Right renal pelvis (tissue), 4 donors: ENCODE measurements at places on chromosomes 7 and 10. TPM values are rescaled to one million over a fixed set of nuclear protein-coding genes. Genes with fewer than 3 reads are reported as not detected.

DNA sequence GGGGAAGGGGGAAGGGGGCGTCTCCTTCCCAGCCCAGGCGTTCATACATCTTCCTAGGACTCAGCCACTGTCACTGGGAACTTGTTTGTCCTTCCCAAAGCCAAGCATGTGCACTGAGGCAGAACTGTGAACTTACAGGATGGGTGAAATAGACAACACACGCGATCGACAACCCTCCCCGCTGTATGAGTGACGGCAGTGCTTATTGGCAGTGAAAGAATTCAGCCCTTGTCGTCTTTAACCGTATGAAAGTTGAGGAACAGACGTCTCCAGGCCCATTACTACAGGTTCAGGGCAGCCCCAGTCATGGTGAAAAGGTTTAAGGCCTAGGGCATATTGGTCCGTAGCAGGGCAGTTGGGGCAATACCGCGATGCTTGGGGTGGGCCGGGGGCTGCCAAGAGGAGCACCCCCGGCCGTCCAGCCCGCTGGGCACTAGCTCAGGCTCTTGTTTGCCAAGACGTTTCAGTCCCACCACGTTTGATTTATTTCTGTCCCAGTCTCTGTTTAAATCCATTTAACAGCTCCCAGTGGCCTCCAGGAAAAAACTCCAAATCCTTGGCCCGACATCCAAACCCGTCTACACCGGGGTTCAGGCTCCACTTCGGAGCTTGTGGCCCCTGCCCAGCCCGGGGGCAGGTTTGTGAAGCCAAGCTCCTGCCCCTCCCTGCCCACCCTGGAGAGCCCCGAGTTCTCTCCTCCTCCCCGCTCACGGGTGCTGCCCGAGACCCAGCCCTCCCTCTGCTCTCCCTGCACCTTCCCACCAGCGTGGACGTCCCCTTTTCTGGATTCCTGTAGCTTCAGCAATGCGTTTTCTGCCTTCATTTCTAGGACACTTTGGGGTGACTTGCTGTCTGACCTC is 159.8 kb downstream of the DNAJB6 start:
- DNase-seq = no peak

EGFR gene
- polyA plus RNA-seq = 27.3 TPM

TCAF2 gene
- 2.9 TPM for polyA plus RNA-seq

GRCh38 chr10:44205067-44205466 is 179.8 kb downstream of the CXCL12 start:
- no peak for DNase-seq

GRCh38 chr7:3568516-3568915 is 267.5 kb downstream of the SDK1 start:
- no peak for DNase-seq

OR2A1 gene
- polyA plus RNA-seq = 1.1 TPM

DNA sequence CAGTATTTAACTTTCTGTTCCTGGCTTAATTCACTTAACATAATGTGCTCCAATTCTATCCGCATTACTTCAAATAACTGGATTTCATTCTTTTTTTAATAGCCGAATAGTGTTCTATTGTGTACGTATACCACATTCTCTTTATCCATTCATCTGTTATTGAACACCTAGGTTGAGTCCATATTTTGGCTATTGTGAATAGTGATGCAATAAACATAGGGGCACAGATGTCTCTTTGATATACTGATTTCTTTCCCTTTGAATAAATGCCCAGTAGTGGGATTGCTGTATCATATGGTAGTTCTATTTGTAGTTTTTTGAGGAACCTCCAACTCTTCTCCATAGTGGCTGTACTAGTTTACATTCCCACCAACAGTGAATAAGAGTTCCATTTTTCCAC is 25.5 kb upstream of the TSPAN33 start:
- DNase-seq = no peak

DNA sequence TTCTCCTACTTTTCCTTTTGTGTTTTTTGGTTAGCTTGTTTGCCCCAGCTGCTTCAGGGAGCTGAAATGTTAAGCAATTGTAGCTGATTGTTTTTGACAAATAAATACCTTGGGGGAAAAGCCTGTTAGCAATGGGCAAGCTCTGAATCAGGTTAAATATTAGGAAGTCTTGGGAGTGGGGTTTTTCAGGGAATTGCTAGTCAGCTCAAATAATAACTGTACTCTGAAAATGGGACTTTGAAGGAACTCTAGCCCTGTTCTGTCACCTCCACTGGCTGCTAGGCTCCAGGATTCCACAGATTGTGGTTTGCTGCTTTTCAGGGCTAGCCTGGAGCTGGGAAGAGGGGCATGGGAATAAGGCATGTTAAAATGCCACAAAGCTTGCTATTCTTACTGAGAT is 39.5 kb downstream of the ADK start:
- DNase-seq = no peak

DNA sequence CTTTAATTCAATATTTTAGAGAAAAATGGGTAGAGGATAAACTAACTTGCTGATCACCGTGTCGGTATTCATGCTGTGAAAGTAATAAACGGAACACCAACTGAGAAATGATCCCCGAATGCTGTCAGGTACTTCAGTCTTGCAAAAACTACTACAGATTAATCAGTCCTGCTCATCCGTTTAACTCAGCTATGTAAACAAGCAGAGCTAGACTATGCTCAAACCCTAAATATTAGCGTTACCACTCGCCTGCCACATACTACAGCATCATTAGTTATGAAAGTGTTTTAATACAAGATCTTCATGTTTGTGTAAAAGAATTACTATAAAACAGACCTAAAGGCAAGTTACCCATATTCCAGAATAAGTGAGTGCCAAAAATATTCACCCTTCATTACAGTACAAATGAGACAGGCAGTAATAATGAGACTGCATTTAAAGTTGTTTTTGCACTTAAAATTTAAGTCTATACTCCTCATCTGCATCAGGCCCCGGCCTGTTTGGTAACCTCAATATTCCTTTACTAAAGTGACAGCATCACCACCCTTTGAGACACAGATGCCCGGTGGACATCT is 952 bp downstream of the DNMBP start:
- no peak for DNase-seq

ADRA2A gene
- polyA plus RNA-seq = 3.4 TPM

DNA sequence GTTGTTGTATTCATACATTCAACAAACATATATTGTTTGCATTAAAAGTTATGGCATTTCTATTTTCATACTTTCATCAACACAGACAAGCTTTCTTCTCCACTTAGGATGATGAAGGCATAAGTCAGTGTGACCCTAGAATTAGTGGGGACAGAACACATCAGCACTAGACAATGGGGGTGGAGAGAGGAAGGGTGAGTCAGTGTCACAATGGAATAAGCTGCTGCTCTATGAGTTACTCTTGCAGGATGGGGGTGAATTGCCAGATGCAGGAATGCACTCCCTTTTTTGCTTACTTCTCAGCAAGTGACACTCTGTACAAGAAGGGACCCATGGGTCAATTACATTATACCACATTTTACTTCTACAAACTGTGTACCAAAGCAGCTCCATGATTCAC is 74.0 kb downstream of the DGKI start:
- DNase-seq = no peak

ASZ1 gene
- polyA plus RNA-seq = not detected

DNA sequence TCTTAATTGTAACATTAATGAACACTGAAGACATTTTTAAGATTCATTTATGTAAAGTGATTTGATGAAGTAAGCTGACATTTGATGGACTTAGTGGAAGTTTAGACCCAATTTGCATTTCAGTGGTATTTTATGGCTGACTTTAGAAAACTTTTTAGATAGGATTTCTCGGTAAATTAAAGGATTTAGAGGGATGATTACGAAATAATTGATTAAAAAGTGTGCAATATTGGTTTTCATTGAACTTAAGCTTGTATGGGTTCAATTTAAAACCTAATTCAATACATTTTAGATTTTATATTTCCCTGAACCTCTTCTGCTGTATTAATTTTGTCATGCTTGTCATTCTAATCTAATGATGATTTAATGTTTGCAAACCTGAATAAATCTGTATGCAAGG is 135.1 kb downstream of the SDK1 start:
- DNase-seq = no peak

DNA sequence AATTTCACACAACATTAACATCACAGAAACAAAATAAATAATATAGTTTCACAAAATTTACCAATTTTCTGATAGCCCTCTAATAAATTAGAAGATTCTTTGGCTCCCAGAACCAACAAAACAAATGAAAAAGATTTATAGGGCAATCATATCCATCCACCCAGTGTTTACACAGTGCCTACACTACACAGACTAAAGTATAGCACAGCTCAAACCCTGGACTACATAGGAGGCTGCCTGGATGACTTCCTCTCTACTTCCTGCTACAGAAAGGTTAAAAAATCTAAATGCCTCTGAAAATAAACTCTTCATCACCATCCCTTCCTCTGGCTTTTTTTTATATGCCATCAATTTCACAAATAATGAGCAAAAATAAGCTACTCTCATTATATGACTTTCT is 28.4 kb downstream of the MPP7 start:
- DNase-seq = no peak

CCDC146 gene
- 24.8 TPM for polyA plus RNA-seq

VPS37D gene
- 15.5 TPM for polyA plus RNA-seq

DNA sequence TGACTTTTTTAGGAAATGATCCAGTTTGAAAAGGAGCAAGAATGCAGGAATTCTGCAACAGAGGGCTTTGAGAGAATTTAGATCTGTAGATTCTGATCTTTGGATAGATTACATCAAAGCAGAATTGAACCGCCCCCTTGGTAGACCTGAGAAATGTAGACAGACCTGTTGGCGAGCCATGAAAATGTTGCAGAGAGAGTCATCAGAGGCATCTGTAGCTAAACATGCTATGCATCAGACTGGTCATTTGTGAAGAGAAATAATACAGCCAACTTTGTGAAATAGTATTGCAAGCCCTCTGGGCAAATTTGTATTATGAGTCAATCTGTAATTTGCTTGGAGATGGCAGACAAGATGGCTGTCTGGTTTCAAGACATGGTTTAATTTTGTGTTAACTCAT is 4.3 kb upstream of the C1GALT1 start:
- DNase-seq = no peak

DNA sequence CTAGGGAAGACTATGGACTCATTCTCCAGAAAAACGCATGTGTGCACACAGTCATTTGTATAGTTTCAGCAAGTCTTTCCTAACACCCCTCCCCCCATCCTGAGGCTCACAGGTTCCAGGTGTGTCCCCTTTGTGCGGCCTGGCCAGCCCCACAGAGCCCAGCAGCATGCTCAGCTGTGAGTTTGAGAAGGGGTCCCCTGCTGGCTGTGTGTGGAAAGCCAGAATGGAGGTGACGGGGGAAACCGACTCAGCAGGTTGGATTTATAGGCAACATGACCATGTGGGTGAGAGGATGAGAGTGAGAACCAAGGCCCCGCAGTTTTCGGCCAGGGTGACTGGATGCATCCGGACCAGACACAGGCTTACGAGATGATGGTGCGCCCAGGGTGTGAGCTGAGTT is 9.9 kb downstream of the PTPRE start:
- DNase-seq = no peak

DNA sequence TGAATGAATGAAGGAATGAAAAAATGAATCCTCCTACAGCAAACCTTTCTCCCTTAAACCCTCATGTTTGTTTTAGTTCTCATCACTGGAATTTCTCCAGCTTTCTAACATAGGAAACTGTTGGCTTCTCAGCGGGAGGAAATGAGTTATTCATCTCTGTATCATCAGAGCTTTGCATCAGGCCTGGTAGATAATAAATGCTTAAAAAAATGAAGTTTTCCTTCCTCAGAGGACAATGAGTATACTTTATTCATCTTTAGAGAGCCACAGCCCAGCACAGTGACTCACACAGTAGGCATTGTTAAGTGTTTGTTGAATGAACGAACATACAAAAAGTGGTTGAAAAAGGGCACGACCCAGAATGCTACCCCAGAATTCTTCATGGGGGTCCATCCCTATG is 62.6 kb downstream of the COL13A1 start:
- DNase-seq = no peak

GRCh38 chr7:68409851-68410250 is 1188.4 kb upstream of the AUTS2 start:
- no peak for DNase-seq

AKR1D1 gene
- polyA plus RNA-seq = 0.07 TPM

RHOBTB1 gene
- 69.5 TPM for polyA plus RNA-seq

GPER1 gene
- polyA plus RNA-seq = 6.4 TPM

- no peak for DNase-seq
These were observed 7.8 kb upstream of the BHLHA15 start for GRCh38 chr7:98203261-98203963.

DNA sequence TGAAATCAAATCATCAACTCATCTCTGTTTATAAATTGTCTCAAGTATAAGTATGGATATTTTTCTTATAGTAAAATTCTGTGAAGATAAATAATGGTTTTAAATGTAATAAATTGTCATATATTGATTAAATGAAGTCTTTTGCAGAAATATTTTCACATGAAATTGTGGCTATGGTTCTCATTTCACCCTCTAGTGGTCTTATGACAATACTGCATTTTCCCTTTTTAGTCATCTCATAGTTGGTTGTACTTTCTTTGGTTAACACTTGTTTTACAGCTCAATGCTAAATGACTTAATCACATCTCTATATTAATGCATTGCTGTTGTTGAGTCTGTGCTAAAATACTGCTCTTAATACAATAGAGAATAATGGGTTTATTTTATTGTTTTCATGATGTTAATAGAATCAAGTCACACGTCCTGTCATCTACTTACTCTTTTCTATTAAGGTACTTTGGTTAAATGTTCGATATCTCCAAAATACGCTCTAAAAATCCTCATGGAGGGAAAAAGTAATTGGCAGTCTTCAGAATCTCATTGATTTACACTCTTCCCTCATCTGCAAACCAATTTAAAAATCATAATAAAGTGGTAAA is 38.0 kb upstream of the CACNA2D1 start:
- DNase-seq = no peak

GRCh38 chr10:121179006-121179405 is 327.8 kb downstream of the WDR11 start:
- no peak for DNase-seq

STEAP1 gene
- polyA plus RNA-seq = 13.6 TPM

TUBAL3 gene
- polyA plus RNA-seq = not detected

DNA sequence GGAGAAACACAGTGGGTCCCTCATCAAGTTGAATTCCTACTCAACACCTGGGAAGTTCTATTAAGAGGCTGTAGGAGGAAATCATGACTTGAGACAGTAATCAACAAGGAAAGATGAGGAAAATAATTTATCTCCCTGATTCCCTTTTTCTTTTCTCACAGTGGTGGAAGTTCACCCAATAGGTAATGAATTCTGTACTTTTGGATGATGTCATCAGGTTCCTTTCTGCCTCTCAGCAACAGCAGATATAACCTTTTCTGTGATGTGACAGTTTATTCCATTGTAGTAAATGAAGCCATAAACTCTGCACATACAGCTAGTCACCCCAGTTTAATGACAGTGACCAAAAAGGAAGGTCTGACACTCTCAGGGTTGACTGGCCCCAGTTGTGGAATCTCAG is 1265.0 kb downstream of the NXPH1 start:
- no peak for DNase-seq

ANXA8 gene
- 0.62 TPM for polyA plus RNA-seq

SLC26A5 gene
- not detected for polyA plus RNA-seq

GFRA1 gene
- 29.4 TPM for polyA plus RNA-seq

GRCh38 chr10:71473671-71474599 is 77.2 kb downstream of the CDH23 start:
- DNase-seq = no peak
